Right lobe of liver (tissue), 6 donors: ENCODE measurements at places on chromosomes 7 and 10.

DNA sequence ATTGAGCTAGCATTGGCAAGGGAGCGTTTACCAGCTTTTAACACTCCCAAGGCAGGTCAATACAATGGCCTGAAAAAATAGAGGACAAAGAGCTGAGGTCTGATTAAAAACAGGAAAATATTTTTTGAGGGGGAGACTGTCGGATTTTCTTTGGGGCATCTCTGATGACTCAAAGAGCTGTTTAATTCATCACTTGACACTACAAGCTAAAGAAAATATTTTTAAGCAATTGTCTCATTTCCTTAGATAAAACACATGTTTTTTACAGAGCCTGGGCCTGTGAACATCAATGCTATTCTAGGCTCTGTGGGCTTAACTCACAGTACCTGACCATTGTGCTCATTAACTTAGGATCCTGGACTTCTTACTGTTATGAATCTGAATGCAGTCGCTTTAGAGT, 100.8 kb downstream of the NRP1 start:
- DNase-seq = no peak

- peak; percentile 20 for DNase-seq
Observed at GRCh38 chr10:43939939-43940820, 291.5 kb upstream of the ZNF32 start.

GRCh38 chr10:119896061-119896655, 3.6 kb downstream of the SEC23IP start:
- DNase-seq = no peak

GRCh38 chr10:103859161-103860086, 4.0 kb upstream of the SH3PXD2A start:
- DNase-seq = no peak

DNA sequence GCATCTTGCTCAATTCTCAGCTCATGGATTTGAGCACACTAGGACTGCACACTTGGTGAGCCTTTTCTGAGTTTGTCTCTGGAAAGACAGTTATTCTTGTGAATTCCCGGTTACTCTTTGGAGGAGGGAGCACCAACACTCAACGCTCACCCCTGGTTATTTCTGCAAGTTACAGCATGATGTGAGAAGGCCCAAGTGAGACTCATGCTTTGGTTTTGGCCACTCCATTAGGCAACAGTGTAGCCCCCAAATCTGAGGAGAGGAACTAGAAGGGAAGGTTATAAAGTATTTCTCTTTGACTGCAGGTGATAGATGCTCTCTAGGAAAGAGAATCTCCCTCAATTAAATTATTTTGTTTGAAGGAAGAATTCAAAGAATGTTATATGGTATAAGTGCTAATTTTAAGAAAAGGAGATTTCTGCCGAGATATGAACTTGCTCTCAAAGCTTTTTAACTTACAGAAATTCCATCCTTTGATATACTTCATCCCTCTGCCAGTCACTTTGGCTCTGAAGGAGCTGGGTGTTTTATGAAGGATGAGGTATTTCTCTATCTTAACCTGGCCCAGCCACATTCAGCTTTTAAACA, 183.4 kb downstream of the WNT2 start:
- no peak for DNase-seq

DNA sequence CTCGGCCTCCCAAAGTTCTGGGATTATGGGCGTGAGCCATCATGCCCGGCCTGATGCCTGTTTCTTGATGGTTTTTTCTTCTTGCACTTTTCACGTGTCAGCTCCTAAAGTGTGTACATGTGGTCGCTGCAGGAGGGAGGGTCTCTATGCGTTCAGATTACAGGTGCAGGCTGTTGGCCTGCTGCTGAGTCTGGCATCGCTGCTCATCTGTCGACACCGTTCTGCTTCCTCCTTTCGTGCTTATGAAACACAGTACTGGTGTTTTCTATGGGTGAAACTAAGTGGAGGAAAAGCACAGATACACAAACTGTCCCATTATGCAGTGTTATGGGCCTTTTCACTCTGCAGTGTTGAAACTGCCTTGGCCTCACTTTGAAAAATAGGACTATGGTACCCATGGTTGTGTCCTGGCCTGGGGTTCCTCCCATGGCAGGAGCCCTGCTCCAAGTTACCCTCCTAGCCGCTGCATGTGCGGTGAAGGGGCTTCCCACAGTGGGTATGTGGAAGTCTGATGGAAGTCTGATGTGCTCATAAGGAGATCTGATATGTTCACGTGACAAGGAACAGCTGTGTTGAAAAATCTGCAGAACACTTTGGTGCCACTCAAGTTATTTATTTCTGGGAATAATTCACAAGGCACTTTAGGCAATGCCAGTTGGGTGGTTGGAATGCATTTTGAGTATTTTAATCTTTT, 23.5 kb downstream of the OGDH start:
- DNase-seq = no peak

- DNase-seq = no peak
Observed at GRCh38 chr10:87826653-87827052, 8.6 kb upstream of the ATAD1 start.

DNA sequence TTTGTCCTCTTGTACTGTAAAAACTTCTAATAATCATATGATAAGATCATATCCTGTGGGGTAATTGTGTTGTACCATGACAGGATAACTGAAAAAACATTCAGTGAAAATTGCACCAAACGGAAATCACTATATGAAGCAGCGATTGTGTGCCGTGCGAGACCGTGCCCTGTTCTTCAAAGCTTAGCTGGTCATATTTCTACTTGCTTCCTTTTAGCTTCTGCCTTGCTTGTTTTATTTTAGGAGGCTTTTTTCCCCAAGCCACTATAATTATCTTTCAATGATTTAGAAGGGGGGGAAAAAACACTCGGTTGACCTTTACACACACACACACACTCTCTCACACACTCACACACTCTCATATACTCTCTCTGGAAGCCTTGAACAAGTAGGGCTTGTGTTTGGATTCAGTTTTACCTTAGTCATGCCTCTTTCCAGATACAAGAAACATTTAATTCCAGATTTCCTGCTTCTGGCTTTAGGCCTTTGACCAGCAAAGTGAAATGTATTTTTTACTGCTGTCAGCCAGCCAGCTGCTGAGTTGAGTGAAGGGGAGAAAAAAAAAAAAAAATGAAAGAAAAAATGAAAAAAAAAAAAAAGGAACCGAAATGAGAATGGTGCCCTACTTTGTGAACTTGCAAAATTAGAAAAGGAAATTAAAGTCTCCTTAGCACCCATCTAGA, 181.4 kb downstream of the ARID5B start:
- no peak for DNase-seq

- DNase-seq = no peak
Observed at GRCh38 chr7:22787951-22788350, 34.7 kb downstream of the TOMM7 start.

GRCh38 chr10:69640196-69640980, 10.3 kb downstream of the FAM241B start:
- no peak for DNase-seq

DNA sequence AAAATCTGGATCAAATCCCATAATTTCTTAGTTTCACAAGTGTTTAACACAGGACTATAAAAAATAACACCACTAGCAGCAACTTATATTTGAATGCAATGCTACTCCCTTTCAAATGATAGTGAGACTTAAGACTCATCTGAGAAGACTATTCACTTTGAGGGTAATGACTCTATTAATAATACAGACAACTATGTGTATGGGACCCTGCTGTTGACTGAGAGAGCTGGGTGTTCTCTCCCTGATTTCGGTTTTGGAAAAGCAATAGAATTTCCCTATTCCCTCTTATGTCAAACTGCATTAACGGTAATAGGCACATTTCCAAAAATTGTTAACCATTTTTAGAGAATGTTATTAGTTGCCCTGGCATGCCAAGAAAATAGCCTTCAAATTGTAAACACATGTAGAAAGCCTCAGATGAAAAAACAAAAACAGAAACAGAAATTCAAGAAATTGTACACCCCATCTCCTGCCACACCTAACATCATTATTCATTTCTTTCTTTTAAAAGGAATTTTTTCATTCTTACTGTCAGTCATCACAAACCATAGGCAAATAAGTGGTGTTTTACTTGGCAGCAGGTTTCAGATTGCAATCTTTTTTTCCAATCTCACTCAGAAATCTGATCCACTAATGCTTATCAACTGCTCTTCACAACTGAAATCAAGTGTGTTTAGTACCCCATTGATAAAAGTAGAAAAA, 153.7 kb downstream of the TFPI2 start:
- no peak for DNase-seq

- DNase-seq = no peak
Observed at GRCh38 chr10:100600218-100600617, 64.5 kb downstream of the HIF1AN start.

- DNase-seq = no peak
Observed at GRCh38 chr7:103469095-103469948, 23.3 kb upstream of the SLC26A5 start.

- DNase-seq = no peak
Observed at GRCh38 chr7:41053820-41054219, 649.1 kb downstream of the INHBA start.

DNA sequence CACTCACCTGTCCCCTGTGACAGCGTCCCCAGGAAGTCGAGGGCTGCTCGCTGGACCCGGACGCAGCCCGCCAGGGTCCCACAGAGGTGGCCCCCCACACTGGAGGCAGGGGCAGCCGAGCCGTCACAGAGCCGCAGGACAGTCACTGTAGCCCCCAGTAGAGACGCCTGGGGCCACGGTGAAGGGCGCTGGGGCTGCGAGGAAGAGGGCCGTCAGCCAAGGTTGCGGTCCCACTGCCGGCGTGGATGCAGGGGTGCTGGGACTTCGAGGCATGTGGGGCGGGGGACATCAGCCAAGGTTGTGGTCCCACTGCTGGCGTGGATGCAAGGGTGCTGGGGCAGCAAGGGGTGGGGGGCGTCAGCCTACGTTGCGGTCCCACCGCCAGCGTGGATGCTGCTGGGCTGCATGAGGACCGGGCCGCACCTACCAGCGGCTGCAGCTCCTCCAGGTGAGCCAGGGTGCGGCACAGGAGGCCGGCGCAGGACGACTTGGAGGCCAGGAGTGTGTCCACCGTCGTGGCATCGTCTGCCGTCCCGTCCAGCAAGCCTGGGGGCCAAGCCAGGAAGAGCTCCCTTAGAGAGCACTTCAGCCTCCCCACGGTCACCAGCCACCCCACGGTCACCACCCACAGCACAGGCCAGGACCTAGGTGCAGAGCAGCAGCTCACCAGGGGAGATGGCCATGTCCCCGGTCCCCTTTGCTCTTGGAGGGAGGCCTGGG, 13.9 kb downstream of the BRAT1 start:
- no peak for DNase-seq

- no peak for DNase-seq
Observed at GRCh38 chr7:45710271-45711160, 136.3 kb downstream of the ADCY1 start.

DNA sequence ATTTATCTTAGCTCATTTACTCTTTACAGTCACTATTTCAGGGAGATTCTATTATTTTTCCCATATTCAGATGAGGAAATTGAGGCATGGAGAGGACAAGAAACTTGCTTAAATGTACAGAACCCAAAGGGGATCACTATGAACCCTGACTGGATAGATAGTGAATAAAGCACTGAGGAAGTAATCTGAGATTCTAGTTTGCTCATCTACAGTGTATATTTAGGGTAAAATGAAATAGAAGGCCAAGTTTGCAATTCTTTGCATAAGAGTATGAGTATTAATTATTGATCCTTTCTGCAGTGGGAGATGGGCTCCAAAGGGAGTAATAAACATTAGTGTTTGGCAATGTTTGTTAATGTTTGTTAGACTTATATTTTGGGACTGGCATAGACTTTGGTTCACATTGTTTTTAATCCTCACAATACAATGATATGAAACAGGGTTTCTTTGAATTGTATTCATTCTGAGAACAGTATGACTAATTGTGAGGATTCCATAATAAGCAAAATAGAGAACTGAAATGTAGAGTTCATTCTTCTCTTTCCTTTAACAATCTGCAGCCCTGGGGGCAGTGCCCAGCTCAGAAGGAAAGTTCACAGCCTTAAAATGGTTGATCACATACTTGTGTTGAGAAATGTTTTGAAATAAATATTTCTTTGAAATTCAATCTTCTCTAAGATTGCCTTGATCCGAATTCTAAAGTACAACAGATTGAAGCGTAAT, 131.0 kb upstream of the ZNF804B start:
- DNase-seq = no peak

- no peak for DNase-seq
Observed at GRCh38 chr10:67527351-67527750, 168.6 kb downstream of the CTNNA3 start.

DNA sequence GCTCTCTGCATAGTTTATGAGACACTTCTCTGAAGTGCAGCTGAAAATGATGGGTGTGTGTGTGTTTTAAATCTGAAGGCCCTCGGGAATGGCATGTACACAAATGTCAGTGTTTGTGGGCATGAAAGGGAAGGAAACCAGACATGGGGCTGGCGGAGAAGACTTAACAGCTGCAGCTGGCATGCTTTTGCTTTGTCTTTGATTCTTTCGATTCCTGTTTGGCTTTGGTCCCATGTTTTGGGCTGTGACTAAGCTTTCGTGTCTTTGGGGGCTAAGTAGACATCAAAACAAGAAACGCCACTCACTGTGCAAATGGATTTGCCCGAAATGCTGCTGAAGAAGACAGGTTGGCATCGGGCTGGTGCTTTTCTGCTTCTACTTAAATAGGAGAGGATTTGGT, 179.3 kb downstream of the PFKFB3 start:
- no peak for DNase-seq

DNA sequence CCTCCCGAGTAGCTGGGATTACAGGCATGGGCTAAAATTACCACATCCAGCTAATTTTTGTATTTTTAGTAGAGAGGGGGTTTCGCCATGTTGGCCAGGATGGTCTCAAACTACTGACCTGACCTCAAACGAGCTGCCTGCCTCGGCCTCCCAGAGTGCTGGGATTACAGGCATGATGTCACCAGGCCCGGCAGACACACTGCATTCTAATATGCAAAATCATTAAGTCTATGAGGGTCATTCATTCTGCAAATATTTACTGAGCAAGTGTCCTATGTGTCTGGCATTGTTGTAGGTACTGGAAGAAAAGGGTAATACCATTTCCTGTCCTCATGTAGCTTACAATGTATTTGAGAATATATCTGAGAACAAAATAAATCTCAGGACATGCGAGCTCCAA, 2.7 kb downstream of the PUS7 start:
- no peak for DNase-seq

DNA sequence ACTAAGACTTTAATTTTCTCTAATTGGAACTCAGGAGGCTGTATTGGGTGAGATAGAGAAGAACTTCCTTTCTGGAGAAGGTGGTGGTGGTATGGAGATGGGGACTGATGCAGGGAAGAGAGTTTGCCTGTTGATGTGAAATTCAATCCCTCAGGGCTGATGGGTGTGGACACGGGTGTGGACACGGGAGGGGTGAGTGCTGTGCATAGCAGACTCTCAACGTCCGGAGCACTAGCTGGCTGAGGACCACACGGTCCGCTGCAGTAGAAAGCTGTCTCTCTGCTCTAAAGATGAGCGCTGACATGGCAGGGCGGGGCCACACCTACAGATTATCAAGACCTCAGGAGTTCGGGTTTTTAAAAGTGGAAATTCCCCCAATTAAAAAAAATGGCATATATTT, 148.5 kb upstream of the PITRM1 start:
- DNase-seq = no peak

GRCh38 chr7:72492461-72493065, 80.4 kb upstream of the CALN1 start:
- no peak for DNase-seq

DNA sequence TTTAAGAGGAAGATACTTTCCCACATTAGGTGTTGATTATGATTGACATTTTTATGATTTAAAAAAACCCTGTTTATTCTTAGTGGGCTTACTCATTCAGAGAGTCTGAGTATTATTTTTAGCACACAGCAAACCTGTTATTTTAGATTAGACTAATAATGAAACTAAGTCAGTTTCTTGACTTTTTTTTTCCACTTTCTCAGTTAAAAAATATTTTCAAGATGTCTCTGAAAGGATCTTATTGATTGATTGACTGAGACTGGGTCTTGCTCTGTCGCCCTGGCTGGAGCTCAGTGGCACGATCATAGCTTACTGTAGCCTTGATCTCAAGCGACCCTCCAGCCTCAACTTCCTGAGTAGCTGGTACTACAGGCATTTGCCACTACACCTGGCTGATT, 20.4 kb upstream of the INPP5F start:
- DNase-seq = no peak
